MV-4-11 (cell line): ENCODE measurements at places on chromosomes 5 and 9.

GRCh38 chr9:19550009-19550408 is 141.2 kb downstream of the ACER2 start:
- no peak for DNase-seq

DNA sequence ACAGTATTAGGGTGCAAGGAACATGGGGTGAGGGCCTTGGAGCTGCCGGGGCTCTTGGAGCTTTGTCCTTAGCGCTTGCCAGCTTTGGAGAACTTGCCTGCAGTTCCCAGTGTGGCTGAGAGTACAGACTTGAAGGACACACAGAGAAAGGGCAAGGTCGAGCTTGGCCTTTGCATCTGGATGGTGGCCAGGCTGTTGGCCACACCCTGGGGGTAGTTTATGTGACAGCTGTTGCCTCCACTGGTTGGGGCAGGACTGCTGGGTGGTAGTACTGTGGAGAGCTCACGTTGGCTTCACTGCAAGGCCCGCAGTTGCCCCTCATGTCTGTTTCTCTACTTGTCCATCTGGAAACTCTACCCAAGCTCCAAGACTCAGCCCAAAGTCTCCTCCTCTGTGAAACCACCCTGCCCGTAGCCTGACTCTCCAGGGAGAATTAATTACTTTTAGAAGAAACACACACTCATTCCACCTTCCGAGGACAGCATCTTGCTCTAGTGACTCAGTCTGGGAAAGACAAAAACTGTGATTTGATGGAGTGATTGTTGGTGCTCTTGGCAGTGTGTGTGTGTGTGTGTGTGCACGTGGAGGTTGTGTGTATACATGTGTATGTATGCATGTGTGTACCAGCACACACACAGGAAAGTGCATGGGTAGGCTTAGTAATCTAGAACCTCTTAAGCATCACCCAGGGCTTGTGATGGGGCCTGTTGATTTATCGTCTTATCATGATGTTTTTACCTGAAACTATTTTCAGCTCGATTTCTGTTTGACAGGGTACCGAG is 57.8 kb downstream of the TENT4A start:
- no peak for DNase-seq

DNA sequence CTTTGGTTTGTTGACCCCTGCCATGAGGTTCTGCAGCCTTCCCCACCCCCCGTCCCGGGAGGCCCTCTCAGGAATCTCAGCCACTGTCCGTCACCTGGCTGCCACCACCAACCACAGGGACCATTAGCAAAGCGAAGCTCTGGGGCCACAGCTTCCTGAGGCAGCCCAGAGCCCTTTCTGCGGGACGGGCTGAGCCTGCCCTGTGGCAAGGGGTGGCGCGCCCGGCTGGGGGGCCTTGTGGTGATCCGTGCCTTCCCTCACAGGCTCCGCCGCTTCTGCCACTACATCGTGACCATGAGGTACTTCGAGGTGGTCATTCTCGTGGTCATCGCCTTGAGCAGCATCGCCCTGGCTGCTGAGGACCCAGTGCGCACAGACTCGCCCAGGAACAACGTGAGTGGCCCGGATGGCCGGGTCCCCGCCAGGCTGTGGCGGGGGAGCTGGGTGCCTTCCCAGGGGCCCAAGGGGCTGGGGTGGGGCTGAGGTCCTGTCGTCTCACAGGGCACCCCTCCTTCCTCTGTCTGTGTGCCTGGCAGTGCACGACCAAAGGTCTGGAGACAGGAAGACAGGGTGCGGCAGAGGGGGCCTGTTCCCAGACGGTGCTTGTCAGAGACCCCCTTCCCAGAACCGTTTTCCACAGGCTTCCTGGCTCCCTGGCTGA is 169.2 kb downstream of the CACNA1B start:
- no peak for DNase-seq

GRCh38 chr5:1324719-1325190 is 20.1 kb downstream of the CLPTM1L start:
- DNase-seq: peak; percentile 19

DNA sequence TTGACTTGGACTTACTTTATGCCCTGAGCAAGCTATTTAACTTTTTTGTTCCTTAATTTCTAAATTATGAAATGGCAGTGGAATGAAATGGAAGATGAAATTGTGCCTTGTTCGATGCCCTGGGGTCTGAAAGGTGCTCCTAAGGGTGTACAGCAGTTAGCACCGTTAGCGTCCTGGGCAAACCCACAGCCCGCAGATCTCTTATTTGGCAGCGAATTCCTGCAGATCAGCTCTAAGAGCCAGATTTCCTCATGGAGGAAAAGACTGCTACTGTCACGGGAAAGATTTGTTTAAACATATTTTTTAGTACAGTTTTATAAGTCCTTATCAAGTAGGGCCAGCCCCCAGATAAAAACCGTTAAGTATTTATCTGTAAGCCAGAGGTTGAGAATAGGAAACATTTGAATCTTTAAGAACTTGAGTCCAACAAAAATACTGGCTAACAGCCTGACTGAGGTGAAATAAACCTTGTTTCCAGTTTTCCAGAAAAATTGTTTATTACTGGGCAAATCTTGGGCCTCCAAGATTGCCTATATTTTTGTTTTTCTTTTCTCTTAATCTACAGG is 216.5 kb upstream of the DMRT1 start:
- DNase-seq: no peak
